A673 (cell line): ENCODE measurements at places on chromosomes 2 and 18. TPM values are rescaled to one million over a fixed set of nuclear protein-coding genes. Genes with fewer than 3 reads are reported as not detected.

DNA sequence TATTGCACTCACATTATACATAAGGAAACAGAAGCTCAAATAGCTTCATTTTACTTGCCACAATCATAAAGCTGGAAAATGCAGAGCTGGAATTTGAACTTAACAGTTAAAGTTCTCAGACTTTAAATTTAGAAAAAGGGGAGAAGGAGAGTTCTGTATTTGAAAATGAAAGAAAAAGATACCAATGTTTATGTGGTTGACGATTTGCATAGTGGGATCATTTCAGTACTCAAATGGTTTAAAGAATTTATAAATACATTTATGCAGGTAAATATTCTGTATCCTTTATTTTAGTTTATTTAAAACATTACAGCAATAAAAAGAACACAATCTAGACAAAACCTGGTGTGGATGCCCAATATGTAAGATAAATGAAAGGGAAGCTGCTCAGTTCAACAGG is 25.5 kb upstream of the STAT4 start:
- H3K36me3 ChIP-seq, result no peaks in the 10 kb centered on the region
- H3K27ac ChIP-seq, result no peak overlapping the region
- H3K4me1 ChIP-seq, result peaks cover 6% of the 10 kb centered on the region
- no peak for DNase-seq
- no peaks in the 10 kb centered on the region for H3K27me3 ChIP-seq

DNA sequence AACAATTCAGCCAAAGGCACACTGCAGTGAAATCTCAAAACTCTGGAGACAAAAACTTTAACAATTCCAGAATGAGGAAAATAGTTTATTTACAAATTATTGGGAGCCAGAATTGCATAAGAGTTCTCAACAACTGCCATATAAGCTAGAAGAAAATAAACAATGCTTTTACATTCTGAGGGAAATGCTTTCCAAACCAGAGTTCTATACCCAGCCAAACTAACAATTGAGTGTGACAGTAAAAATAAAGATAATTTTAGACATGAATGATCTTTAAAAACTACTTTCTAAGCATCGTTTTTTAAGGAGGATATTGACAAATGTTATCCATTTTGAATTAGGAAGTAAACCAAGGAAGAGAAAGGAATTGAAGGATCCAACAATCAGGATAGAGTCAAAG is 271.4 kb downstream of the DYSF start:
- H3K36me3 ChIP-seq, result no peaks in the 10 kb centered on the region
- no peak overlapping the region for H3K4me3 ChIP-seq
- H3K4me1 ChIP-seq, result no peaks in the 10 kb centered on the region
- DNase-seq, result no peak

- no peaks in the 10 kb centered on the region for H3K36me3 ChIP-seq
- H3K27ac ChIP-seq, result no peak overlapping the region
- DNase-seq, result no peak
- no peak overlapping the region for H3K4me3 ChIP-seq
- H3K27me3 ChIP-seq, result no peaks in the 10 kb centered on the region
- H3K4me1 ChIP-seq, result no peaks in the 10 kb centered on the region
Observed at GRCh38 chr2:62947403-62947802, 103.2 kb upstream of the OTX1 start.

- no peak overlapping the region for H3K27ac ChIP-seq
- no peak for DNase-seq
- H3K36me3 ChIP-seq, result no peaks in the 10 kb centered on the region
- no peaks in the 10 kb centered on the region for H3K27me3 ChIP-seq
- no peak overlapping the region for H3K4me3 ChIP-seq
- no peaks in the 10 kb centered on the region for H3K4me1 ChIP-seq
Observed at GRCh38 chr2:221747289-221747972, 175.3 kb upstream of the EPHA4 start.

- no peak overlapping the region for H3K4me3 ChIP-seq
- no peak for DNase-seq
- no peaks in the 10 kb centered on the region for H3K36me3 ChIP-seq
- H3K27ac ChIP-seq, result no peak overlapping the region
- no peaks in the 10 kb centered on the region for H3K27me3 ChIP-seq
- no peaks in the 10 kb centered on the region for H3K4me1 ChIP-seq
Observed at GRCh38 chr2:22450831-22451230, 934.1 kb upstream of the KLHL29 start.

DNA sequence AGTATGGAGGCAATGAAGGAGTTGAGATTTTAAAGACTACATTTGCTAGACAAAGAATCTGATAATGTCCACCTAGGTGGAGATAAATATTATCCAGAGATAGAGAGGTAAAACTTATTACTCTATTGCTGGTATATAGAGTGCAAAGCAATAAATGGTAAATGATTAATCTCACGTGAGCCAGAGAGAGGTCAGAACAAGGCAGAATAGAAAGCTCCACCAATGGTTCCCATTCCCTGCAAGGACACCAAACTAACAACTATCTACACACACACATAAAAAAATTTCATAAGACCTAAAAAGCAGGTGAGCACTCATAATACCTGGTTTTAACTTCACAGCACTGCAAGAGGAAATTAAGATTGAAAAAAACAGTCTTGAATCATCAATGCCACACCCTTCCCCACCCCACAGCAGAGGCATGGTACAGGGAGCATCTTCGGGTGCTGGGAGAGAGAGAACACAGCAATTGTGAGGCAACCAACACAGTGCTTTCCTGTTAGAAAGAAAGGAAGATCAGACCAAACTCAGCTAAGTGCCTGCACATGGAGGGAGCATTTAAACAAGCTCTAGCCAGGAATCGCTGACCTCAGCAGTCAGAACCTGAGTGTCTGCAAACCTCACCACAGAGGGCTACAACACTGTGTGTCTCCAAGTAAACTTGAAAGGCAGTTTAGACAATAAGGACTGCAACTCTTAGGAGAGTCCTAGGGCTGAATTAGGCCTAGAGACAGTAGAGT is 1432.6 kb upstream of the TMEFF2 start:
- H3K4me1 ChIP-seq, result no peaks in the 10 kb centered on the region
- H3K4me3 ChIP-seq, result no peak overlapping the region
- no peak overlapping the region for H3K27ac ChIP-seq
- DNase-seq, result no peak

- H3K27me3 ChIP-seq, result peaks cover 30% of the 10 kb centered on the region
- H3K36me3 ChIP-seq, result no peaks in the 10 kb centered on the region
- no peaks in the 10 kb centered on the region for H3K4me1 ChIP-seq
- no peak overlapping the region for H3K27ac ChIP-seq
- H3K4me3 ChIP-seq, result no peak overlapping the region
Observed at GRCh38 chr18:59659508-59660170, 37.6 kb downstream of the CCBE1 start.

GRCh38 chr18:48544661-48545415 is 6.0 kb downstream of the CTIF start:
- H3K4me1 ChIP-seq, result peaks cover 36% of the 10 kb centered on the region
- no peaks in the 10 kb centered on the region for H3K27me3 ChIP-seq
- H3K27ac ChIP-seq, result peak overlapping the region; percentile 65
- DNase-seq, result no peak

DNA sequence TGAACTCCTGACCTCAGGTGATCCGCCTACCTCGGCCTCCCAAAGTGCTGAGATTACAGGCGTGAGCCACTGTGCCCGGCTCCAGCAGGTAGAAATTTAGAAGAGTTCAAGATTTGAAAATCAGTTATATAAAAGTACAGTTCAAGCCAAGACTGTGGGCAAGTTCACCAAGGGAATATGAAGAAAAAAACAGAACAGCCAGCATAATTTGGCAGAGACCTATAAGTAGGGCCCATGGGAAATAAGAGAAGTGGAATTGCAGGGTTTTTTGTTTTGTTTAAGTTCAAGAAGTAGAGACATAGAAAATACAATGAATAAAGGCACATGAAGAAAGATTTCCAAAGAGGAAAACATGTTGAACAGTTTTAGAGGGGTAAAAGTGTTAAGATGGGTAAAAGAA is 57.9 kb downstream of the BAZ2B start:
- no peaks in the 10 kb centered on the region for H3K27me3 ChIP-seq
- H3K4me1 ChIP-seq, result peaks cover 5% of the 10 kb centered on the region
- no peak overlapping the region for H3K27ac ChIP-seq
- no peak for DNase-seq
- H3K4me3 ChIP-seq, result no peak overlapping the region

GRCh38 chr2:46344706-46345105 is 47.5 kb downstream of the EPAS1 start:
- H3K27ac ChIP-seq, result no peak overlapping the region
- no peak overlapping the region for H3K4me3 ChIP-seq
- H3K27me3 ChIP-seq, result peaks cover 8% of the 10 kb centered on the region
- H3K36me3 ChIP-seq, result no peaks in the 10 kb centered on the region
- no peak for DNase-seq

DNA sequence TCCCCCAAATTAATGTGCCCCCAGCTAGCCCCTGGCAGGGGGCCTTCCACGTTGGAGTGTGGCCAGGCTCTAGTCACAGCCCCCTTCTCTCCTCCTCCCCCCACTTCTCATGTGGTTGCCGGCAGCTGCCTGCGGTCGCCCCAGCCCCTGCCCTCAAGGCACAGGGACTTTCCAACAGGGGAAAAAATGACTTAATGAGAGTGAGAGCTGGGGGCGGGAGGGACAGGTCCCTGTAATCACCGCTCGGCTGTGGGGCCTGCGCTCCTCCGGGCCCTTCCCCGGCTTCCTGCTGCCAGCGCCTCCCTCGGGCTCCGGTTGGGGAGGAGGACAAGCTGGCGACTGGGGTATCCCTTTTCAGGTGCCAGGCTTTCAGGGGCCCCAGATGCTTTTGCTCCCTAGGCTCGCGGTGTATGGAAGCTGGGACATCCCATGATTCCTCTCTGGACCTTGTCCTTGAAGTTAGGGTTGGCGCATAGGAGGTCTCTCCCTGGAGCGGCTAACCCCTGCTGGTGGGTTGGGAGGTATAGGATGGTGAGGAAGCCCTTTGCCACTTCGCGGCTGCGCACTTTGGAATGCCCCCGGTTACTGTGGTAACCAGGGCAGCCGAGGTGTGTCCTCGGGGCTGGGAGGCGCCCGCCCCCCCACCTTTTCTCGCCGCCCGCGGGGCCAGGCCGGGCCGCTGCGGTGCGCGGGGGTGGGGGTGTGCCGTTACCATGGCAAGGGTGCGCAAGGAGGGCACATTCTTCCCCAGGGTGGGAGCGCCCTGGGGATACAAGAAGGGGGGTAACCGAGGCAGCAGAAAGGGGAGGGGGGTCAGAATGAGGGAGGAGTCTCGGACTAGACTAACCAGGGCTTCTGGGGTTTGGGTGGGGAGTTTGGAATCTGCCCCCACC is 16.1 kb downstream of the WNT10A start:
- peaks cover 33% of the 10 kb centered on the region for H3K27me3 ChIP-seq
- H3K4me3 ChIP-seq, result peak overlapping the region; percentile 25
- DNase-seq, result peak; percentile 48
- no peak overlapping the region for H3K27ac ChIP-seq
- no peaks in the 10 kb centered on the region for H3K36me3 ChIP-seq

DNA sequence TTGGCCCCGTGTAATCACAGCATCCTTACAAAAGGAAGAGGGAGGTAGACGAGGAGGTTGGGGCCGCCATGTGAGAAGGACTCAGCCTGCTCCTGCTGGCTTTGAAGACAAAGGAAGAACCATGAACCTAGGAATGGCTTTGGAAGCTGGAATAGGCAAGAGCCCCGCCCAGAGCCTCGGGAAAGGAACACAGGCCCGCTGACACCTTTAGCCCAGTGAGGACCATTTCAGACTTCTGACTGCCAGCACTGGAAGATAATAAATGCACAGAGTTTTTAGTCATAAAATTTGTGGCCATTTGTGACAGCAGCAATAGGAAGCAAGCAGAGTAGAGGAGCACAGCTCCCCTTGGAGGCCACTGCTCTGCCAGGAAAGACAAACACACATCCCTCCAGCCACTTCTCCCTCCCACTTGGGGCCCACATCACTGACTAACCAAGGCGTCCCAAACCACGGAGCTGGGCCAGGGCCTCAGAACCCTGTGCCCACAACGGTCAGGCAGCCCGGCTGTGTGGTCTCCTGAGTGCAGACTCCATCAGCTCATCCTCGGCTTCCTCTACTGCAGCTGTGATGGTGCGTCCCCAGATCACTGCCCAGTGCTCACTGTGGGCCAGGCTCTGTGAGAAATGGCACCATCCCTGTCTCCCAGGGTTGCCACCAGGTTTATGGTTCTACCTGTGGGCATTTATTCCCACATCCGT is 39.7 kb downstream of the TFCP2L1 start:
- H3K4me1 ChIP-seq, result no peaks in the 10 kb centered on the region
- DNase-seq, result no peak
- H3K36me3 ChIP-seq, result no peaks in the 10 kb centered on the region
- no peak overlapping the region for H3K27ac ChIP-seq

DNA sequence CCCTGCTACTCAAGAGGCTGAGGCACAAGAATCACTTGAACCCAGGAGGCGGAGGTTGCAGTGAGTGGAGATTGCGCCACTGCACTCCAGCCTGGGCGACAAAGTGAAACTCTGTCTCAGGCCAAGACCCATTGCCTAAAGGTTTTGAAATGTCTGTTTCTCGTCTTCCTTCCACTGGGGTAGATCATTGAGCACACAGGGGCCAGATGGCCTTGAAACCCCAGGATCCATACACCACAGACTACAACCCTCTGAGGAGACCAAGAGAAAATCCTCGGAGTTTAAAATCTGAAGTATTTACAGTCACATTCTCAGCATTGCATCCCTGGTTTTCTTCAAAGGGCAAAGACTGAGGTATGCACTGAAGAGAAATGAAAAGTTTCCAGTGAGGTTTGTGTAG is 7.1 kb upstream of the EPAS1 start:
- H3K4me1 ChIP-seq, result no peaks in the 10 kb centered on the region
- H3K36me3 ChIP-seq, result no peaks in the 10 kb centered on the region
- no peak overlapping the region for H3K27ac ChIP-seq
- DNase-seq, result no peak

GRCh38 chr2:46277431-46278190 is 19.6 kb upstream of the EPAS1 start:
- H3K4me1 ChIP-seq, result no peaks in the 10 kb centered on the region
- no peak for DNase-seq
- H3K27ac ChIP-seq, result no peak overlapping the region
- no peaks in the 10 kb centered on the region for H3K36me3 ChIP-seq
- H3K4me3 ChIP-seq, result no peak overlapping the region

- H3K27me3 ChIP-seq, result peaks cover 9% of the 10 kb centered on the region
- H3K4me3 ChIP-seq, result no peak overlapping the region
- H3K36me3 ChIP-seq, result no peaks in the 10 kb centered on the region
- no peak overlapping the region for H3K27ac ChIP-seq
- H3K4me1 ChIP-seq, result no peaks in the 10 kb centered on the region
Observed at GRCh38 chr18:56112013-56112749, 524.2 kb upstream of the TCF4 start.

GRCh38 chr18:9994701-9995235 is 81.0 kb downstream of the VAPA start:
- peaks cover 5% of the 10 kb centered on the region for H3K4me1 ChIP-seq
- no peaks in the 10 kb centered on the region for H3K27me3 ChIP-seq
- no peak overlapping the region for H3K4me3 ChIP-seq
- no peak overlapping the region for H3K27ac ChIP-seq

GRCh38 chr2:134910763-134911399 is 7.7 kb upstream of the CCNT2 start:
- DNase-seq, result no peak
- no peak overlapping the region for H3K27ac ChIP-seq
- H3K4me3 ChIP-seq, result no peak overlapping the region

GRCh38 chr2:140643761-140644187 is 1487.0 kb downstream of the LRP1B start:
- no peaks in the 10 kb centered on the region for H3K27me3 ChIP-seq
- no peaks in the 10 kb centered on the region for H3K36me3 ChIP-seq
- DNase-seq, result peak; percentile 9
- no peak overlapping the region for H3K4me3 ChIP-seq

Gene STRADB
- 24.3 and 29.3 TPM in 2 replicates for total RNA-seq

Gene REG3A
- not detected in 2 replicates for total RNA-seq

Gene B3GNT7
- total RNA-seq, result 0.09 TPM in 1 of 2 replicates, not detected in the other

Gene TUBB8B
- total RNA-seq, result 0.77 and 0.79 TPM in 2 replicates

Gene MALT1
- total RNA-seq, result 23.0 and 24.4 TPM in 2 replicates

Gene GALNT3
- 2.5 and 4.6 TPM in 2 replicates for total RNA-seq

Gene CIB4
- total RNA-seq, result not detected in 2 replicates
